ENCODE measurements at places on chromosomes 1 and 21. TPM values are rescaled to one million over a fixed set of nuclear protein-coding genes. Genes with fewer than 3 reads are reported as not detected.

Gene USH2A
- total RNA-seq = under 0.01 TPM

Gene TEX38
- total RNA-seq = not detected

Gene RBM34
- total RNA-seq = 69.4 TPM

Gene THEM5
- not detected for total RNA-seq

Gene ESRRG
- total RNA-seq = not detected

Gene PSMB4
- 520 TPM for total RNA-seq

Gene AMY1B
- total RNA-seq = not detected

Gene DNASE2B
- not detected for total RNA-seq

Gene C4BPB
- 0.14 TPM for total RNA-seq

Gene LCK
- total RNA-seq = not detected

Gene GBP1
- total RNA-seq = 26.9 TPM

Gene RCC2
- total RNA-seq = 32.9 TPM

Gene CHRM3
- 0.28 TPM for total RNA-seq

Gene MX2
- 2.6 TPM for total RNA-seq

Gene MATN1
- total RNA-seq = 0.14 TPM

Gene NLRP3
- 0.09 TPM for total RNA-seq

Gene DENND2C
- total RNA-seq = 1.4 TPM
